ENCODE measurements at places on chromosomes 6 and 20. TPM values are rescaled to one million over a fixed set of nuclear protein-coding genes. Genes with fewer than 3 reads are reported as not detected.

GRCh38 chr6:30614044-30614842 lies 2.8 kb downstream of the PPP1R10 start:
- no peak for DNase-seq

Gene CCN2
- total RNA-seq = 167 TPM

- no peak for DNase-seq
Measured at GRCh38 chr6:3725145-3726047, 26.1 kb downstream of the PXDC1 start.

Gene PERP
- 23.8 TPM for total RNA-seq

Gene VSTM2L
- 47.2 TPM for total RNA-seq

Gene MOG
- total RNA-seq = not detected

DNA sequence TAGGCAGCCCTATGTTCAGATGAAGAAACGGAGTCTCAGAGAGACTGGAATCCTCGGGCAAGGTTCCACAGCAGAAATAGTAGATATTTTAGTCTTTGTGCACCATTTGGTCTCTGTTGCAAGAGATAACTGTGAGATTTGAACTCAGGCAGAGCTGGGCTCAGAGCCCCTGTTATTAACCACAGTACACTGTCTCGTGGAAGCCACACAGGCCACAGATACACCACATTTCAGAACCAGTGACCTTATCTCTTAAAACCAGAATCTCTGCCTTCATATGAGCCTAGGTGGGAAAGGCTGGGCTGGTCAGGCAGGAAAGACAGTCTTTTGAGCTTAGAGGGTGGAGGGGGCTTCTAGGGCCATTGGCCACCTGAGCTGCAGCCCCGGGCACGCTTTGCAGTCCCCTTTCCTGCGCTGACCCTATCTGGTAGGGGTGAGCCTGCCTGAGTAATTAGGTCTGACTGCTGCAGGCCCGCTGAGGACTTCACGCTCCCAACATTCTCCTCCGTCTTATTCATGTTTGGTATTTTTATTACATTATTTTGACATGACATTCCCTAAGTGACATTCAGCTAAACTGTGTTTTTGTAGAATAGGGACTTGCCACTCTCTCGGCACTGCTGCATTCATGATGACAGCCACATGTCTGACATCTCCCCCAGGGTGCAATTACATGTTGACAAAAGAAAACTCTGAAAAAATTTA lies 71.1 kb downstream of the KCNB1 start:
- no peak for DNase-seq

All from upper lobe of left lung (tissue), 6 donors.